ENCODE measurements at places on chromosomes 6 and 20.
A peak's percentile ranks its signal among the peaks of the same experiment; 100 is the strongest.

DNA sequence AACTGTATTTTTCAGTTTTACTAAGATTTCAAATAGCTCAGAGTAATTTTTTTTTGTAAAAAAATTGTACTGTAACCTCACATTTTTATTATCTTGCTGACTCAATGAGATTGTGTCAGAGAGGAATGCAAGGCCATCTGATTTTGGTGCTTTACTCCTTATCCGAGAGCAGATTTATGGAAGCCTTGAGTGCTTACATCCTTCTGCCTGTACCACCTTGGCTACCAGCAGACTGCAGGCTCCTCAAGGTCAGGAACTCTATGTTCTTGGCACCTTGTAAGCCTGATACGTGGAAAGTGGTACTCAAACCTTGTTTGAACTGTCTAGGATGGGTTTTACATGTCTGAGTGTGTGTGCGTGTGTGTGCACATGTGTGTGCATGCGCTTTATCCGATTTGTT is 80.1 kb upstream of the MLIP start:
- DNase-seq = no peak

- no peak for DNase-seq
These were observed 106.5 kb downstream of the HIVEP1 start for GRCh38 chr6:12118607-12119006.

DNA sequence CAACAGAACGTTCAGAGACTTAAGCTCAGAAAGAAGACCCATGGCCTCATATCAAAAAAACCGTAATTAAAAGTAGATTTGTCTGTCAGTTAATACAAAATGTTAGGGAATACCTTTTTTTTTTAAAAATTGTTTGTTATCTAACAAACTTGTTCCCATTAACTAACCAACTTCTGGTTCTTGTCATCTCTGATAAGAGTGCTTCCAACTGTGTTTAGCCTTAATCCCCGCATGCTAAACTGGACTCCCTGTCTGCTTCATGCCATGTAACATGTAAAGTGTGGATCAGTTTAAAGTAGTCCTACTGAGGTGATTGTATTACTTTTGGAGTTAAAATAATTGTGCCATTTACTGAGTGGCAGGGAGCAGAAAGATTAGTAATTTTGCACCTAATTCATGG is 6.3 kb downstream of the JARID2 start:
- peak; percentile 50 for DNase-seq

DNA sequence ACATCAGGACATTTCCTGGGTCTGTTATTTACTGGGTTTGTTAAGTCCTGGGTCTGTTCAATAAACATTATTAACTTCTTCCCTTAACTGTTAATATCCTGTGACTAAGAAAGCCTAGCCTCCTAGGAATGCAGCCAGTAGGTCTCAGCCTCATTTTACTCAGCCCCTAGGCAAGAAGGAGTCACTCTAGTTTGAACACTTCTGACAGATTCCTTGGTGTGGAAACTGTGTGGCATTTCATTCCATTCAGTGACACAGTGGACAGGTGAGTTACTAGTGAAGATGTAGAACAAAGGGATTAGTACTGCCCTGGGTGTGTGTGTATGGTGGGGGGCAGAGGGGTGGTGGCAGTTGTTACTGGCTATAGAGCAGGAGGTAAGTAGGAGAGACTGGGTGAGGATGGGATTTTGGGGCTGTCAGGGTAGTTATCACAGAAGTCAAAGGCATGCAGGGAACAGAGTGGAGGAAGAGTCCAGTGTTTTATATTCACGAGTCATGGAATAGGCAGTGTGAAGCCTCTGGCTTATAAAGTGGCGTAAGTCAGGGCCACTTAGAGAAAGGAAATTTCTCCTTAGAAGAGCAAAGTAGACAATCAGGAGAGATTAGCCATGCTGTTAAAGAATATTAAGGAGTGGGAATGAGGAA is 28.4 kb downstream of the RNF182 start:
- DNase-seq = no peak

DNA sequence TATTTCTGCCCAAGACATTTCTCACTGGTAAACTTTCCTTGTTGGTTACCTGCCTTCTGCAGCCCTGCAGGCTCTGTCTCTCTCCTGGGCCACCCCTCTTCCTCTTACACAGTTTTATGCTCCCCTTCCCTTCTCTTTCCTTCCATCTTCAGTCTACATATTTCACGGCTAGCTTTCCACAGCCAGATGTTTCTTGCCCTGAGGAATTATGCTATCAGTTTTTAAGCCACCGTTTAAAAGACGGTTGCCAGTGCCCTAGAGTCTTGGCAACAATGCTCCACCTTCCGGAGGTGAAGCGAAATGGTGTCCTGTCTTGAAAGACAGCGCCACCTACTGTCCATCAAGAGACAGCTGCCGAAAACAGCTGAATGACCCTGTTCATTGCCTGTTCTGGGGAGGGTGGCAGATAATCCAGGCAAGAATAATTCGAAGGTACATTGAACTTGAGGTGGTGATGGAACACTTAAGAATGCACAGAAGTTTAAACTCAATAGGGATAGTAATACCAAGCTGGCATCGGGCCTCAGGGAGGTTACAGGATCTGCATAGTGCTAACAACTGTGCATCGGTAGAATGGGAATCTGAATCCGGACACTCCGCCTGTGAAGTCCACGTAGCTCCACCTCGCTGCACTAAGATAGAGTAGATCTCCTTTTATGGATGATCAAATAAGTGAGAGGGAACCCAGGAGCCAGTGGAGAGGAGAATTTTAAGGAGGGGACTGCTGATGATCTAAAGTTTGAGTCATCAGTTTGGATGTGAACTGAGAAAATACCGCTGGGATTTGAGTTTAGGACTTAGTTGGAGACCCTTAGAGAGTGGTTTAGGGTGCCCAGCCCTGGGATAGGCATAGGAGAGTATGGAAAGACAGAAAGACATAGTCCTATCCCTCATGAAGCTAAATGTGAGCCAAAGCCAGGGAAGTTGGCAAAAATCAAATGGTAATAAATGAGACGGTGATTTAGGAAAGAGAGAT is 4.8 kb upstream of the TRIM40 start:
- peak; percentile 94 for DNase-seq

GRCh38 chr6:44397424-44398164 is 10.1 kb downstream of the CDC5L start:
- DNase-seq = no peak

DNA sequence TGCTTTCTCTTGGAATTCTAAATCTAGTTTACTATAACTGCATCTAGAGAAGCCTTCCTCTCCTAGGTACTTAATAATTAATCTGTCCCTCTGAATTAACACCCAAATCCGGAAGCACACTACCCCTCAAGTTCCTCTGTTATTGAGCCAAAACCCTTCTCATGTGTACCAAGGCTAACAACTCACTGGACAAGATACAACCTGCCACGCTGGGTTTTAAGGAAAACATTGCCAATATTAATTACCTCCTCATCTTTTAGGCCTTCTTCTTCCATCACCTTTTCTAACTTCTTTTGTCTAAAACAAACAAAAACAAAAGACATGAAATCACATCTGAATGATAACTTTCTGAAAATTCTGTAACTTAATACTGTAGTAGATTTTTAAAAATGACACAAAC is 21.9 kb downstream of the STK38 start:
- no peak for DNase-seq

GRCh38 chr6:25111782-25112181 is 167.4 kb upstream of the CARMIL1 start:
- DNase-seq = no peak

DNA sequence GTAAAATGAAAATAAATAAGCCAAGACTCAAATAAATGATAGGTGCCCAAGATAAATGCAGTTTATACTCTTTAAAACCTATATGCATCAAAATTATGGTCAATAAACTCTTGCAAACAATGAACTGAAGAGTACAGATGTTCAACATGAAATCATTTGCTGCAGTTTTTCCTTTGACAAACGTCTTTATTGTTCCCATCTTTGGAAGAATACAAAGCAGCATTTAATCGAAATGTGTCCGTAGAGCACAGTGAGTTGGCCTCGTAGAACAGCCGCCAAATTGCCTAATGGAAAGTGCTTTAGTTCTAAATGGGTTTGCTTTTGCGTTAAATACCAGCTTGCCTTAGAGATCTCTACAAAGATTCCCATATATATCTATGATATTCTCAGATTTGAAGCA is 447.4 kb downstream of the PKHD1 start:
- DNase-seq = no peak

GRCh38 chr6:135162678-135163439 is 18.2 kb upstream of the MYB start:
- DNase-seq = peak; percentile 47

GRCh38 chr20:19122395-19122794 is 90.0 kb upstream of the SLC24A3 start:
- no peak for DNase-seq

DNA sequence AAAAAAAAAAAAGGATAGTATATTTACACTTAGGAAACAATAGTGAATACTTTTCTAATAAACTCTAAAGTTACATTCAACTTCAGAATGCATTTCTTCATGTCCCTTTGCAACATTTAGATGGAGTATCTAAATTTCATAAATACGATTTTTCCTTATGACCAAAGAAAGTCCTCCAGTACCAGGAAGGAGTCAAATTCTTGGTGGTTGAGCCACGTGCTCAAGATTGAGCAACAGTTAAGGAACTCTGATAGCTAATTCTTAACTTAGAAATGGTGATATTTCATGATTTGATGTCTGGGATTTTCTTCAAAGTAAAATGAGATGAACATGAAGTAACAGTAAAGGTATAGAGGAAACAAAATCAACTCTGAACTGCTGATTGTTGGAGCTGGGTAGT is 92.7 kb downstream of the SASH1 start:
- no peak for DNase-seq

- DNase-seq = no peak
These were observed 643 bp upstream of the SLC35D3 start for GRCh38 chr6:136921381-136921935.

DNA sequence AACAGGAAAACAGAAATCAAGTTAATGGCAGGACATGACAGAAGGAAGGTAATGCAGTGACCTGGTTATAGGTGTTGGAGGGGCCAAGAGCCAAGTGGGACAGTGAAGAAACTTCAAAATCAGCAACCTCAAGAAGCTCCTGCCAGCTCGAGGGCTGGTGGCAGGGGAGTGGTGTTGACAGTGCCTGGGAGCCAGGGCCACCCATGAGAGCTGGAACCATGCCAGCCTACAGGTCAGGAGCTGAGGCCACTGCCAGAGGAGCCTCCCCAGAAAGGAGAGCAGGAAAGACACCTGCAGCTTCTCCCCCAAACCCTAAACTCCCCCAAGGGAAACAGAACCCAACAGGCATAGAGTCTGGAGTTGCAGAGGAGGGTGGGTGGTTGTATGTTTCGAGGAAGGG is 262.1 kb downstream of the LRFN2 start:
- no peak for DNase-seq

DNA sequence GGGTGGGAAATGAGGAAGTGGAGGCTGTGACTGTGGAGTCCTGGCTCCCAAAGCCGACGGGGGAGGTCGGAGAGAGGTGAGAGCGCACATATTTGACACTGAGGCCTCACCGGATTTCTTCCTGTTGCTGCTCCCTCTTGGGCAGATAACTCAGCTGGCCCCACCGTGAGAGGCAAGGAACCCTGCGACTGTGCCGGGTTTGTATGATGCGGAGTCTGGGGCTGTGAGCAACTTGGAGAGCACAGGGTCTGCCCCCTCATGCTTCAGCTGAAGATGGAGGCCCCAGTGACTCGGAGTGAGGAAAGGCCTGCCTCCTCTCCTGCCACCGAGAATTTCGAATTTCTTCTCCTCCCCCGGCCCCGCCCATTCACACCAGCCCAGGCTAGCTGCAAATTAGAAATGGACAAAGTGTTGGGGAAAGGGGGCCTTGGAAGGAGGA is 160.6 kb downstream of the GRM4 start:
- no peak for DNase-seq

GRCh38 chr20:44772636-44773035 is 27.0 kb downstream of the KCNK15 start:
- no peak for DNase-seq

GRCh38 chr6:116611056-116611455 is 5.2 kb upstream of the RSPH4A start:
- no peak for DNase-seq

GRCh38 chr20:21272279-21272678 is 30.9 kb upstream of the XRN2 start:
- DNase-seq = no peak

DNA sequence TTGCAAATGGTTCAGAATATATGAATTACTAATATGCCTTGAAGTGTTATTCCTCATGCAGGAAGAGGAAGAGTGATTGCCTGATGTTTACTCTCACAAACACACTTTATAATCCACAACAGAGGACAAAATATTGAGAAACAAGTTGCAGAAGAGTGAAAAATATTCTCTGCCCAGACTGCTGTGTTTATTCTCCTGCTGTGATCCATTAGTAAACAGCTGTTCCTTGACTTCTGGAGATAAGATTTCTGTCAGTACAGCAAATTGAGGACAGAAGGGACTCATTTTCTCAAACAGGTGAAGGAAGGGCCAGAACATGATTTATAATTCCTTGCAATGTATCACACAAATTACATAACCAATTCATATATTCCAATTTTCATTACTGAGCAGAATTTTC is 148.0 kb downstream of the EPM2A start:
- no peak for DNase-seq

GRCh38 chr6:22706651-22707050 is 137.3 kb downstream of the HDGFL1 start:
- no peak for DNase-seq

GRCh38 chr20:34578521-34578920 is 20.0 kb downstream of the MAP1LC3A start:
- DNase-seq = no peak

DNA sequence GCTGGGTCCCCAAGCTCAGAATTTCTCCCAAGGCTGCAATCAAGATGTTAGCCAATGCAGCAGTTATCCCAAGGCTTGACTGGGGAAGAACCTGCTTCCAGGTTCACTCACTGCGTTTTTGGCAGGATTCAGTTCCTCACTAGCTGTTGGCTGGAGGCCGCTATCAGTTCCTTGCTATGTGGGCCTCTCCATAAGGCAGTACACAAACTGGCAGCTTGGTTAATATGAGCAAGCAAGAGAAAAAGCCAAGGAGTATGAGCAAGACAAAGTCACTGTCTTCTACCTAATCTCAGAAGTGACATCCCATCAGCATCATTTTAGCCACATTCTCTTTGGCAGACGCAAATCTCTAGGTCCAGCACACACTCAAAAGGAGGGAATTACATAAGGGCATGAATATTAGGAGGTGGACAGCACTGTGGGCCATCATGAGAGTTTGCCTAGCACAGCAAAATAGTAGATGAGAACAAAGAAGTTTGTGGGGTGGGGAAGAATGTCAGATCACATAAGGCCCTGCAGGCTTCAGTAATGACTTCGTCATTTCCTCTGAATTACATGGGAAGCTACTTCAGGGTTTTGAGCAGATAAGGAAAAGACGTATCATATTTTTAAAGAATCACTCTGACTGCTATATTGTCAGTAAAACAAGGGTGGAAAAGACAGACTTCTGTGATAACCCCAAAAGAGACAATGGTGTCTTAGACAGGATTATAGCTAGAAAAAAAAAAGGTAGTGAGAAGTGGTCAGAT is 25.5 kb downstream of the LMBRD1 start:
- no peak for DNase-seq

GRCh38 chr20:37838769-37839431 is 64.0 kb upstream of the VSTM2L start:
- no peak for DNase-seq

DNA sequence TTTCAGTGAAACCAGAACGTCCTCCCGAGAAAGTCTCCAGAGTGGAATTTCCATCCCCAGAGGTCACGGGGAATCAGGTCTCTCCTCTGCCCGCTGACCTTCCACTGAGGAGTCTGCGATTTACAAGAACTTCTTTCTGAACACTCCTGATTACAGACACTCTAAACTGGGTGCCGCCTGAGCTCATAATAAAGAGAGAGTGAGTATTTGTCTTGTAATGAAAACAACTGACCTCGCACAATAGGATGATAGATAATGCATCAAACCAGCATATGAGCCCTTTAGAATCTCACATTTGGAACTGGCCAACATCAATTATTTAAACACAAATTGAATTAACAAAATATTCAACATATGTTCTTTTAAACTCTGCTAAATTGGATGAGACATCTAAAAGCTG is 47.5 kb downstream of the DLL1 start:
- DNase-seq = no peak
